Caco-2 (cell line): ENCODE measurements at places on chromosomes 2 and 18. TPM values are rescaled to one million over a fixed set of nuclear protein-coding genes. Genes with fewer than 3 reads are reported as not detected.

The RMND5A gene
- 59.9 and 61.5 TPM in 2 replicates for total RNA-seq

The ALLC gene
- not detected in 2 replicates for total RNA-seq

The RFX8 gene
- not detected in 2 replicates for total RNA-seq

The ITPRIPL1 gene
- total RNA-seq = 1.9 and 3.1 TPM in 2 replicates

GRCh38 chr2:159786938-159787337 lies 11.1 kb downstream of the CD302 start:
- H3K27me3 ChIP-seq = no peaks in the 10 kb centered on the region
- peaks cover 12% of the 10 kb centered on the region for H3K4me1 ChIP-seq
- H3K36me3 ChIP-seq = no peaks in the 10 kb centered on the region
- no peak overlapping the region for H3K4me3 ChIP-seq
- H3K27ac ChIP-seq = no peak overlapping the region
- no peak for DNase-seq

- no peaks in the 10 kb centered on the region for H3K4me1 ChIP-seq
- no peak for DNase-seq
- no peaks in the 10 kb centered on the region for H3K36me3 ChIP-seq
- no peak overlapping the region for H3K4me3 ChIP-seq
- H3K27me3 ChIP-seq = no peaks in the 10 kb centered on the region
Observed at GRCh38 chr2:106816974-106817373, 69.0 kb downstream of the ST6GAL2 start.

- no peaks in the 10 kb centered on the region for H3K36me3 ChIP-seq
Observed at GRCh38 chr2:217092710-217093379, 233.0 kb upstream of the TNP1 start.

DNA sequence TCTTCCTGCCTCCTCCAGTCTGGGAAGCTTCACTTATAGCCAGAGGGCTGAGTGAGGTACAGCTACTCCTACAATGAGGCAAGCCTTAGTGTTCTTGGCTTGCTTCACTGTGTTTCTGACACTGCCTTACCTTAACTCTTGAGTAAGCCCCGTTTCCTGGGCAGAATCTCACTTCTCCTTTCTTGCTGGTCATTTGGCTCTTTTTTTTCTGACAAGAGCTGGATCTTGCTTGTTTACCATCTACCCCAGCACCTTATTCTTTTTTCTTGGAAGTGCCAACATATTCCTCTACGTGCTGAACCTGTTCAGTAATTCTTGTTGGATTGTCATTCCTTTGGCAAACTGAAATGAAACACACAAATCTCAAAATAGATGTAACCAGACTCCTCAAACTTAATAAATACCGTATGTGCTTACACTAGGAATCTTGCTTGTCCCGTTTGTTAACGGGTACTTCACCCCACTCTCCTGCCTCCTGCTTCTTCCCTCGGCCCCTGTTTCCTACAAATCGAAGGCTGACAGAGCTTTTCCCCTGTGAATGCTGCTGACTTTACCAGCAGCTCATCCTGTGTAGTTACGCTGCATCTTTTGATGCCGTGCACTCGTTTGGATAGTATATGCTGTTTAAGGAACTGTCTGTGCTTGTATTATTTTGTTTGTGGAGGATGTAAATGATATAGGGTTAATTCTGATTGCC lies 132.2 kb downstream of the FMNL2 start:
- H3K27me3 ChIP-seq = no peaks in the 10 kb centered on the region; the same call in 1 of the 2 replicates
- H3K4me3 ChIP-seq = no peak overlapping the region
- no peaks in the 10 kb centered on the region for H3K36me3 ChIP-seq
- no peak overlapping the region for H3K27ac ChIP-seq
- H3K4me1 ChIP-seq = peaks cover 48% of the 10 kb centered on the region

DNA sequence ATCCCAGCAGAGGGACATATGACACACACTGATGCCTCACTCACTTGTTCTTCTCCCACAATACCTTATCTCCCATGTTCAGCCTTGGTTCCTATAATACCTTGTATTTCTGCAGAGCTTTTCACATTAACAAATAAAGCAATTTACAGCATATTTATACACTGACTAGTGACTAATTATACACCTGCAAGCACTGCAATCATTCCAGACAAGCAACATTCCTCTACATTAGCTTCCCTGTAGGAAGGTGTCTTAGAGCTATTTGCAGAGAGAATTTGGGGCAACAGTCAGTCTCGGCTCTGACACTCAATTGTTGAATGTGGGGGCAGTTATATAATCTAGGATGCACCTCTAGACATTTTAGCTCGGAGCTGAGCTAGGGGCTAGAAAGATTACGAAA lies 9.5 kb upstream of the INSIG2 start:
- no peaks in the 10 kb centered on the region for H3K36me3 ChIP-seq
- H3K27ac ChIP-seq = no peak overlapping the region
- no peak overlapping the region for H3K4me3 ChIP-seq
- H3K27me3 ChIP-seq = no peaks in the 10 kb centered on the region
- no peaks in the 10 kb centered on the region for H3K4me1 ChIP-seq

GRCh38 chr18:413233-413632 lies 87.3 kb downstream of the COLEC12 start:
- H3K27ac ChIP-seq = no peak overlapping the region
- H3K27me3 ChIP-seq = no peaks in the 10 kb centered on the region
- no peak for DNase-seq
- no peak overlapping the region for H3K4me3 ChIP-seq

DNA sequence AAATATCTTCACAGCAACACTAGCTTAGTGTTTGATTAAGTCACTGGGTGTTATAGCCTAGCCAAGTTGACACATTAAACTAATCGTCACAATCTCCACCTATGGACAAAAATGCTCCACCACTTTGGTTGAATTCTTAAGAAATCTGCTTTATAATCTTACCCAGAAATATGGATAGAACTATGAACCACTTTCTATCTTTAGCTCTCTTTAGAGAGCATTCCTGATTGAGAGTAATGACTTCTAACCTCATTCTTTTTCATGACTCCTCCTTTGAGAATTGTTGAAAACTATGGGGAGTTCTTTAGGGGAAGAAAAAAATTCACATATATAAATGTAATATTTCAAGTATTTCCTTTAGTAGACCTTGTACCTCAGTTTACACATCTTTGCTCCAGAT lies 1282.2 kb upstream of the ZEB2 start:
- no peak overlapping the region for H3K27ac ChIP-seq
- peaks cover 4% of the 10 kb centered on the region; the same call in 1 of the 2 replicates for H3K4me1 ChIP-seq
- no peaks in the 10 kb centered on the region for H3K36me3 ChIP-seq
- no peaks in the 10 kb centered on the region for H3K27me3 ChIP-seq
- H3K4me3 ChIP-seq = no peak overlapping the region

- H3K36me3 ChIP-seq = no peaks in the 10 kb centered on the region
- H3K4me1 ChIP-seq = no peaks in the 10 kb centered on the region
- H3K27ac ChIP-seq = no peak overlapping the region
- no peak overlapping the region for H3K4me3 ChIP-seq
Observed at GRCh38 chr18:34023471-34023870, 201.2 kb downstream of the NOL4 start.

GRCh38 chr2:205654878-205655605 lies 27.3 kb upstream of the NRP2 start:
- no peak overlapping the region for H3K4me3 ChIP-seq
- no peaks in the 10 kb centered on the region for H3K36me3 ChIP-seq
- H3K4me1 ChIP-seq = no peaks in the 10 kb centered on the region
- no peak for DNase-seq
- no peak overlapping the region for H3K27ac ChIP-seq

DNA sequence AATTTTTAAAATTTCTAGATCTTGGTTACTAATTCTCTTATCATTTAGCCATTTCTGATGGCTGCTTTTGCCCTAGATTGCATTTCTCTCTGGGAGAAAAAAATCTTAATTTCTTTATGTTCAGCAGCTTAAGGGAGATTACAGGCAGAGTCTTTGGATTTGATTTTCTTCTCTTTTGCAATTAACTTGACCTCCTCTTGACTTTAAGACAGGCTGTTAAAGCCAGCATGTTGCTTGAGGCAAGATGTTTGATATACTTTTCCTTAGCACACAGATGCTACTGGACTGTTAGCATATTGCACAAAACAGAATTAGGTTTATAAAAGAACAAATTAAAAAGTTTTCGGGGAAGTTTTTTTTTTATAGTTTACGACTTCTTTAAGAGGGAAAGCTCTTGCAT lies 50.0 kb downstream of the XRCC5 start:
- H3K27me3 ChIP-seq = no peaks in the 10 kb centered on the region
- H3K36me3 ChIP-seq = peaks cover 5% of the 10 kb centered on the region
- no peak overlapping the region for H3K4me3 ChIP-seq
- no peak for DNase-seq
- H3K4me1 ChIP-seq = no peaks in the 10 kb centered on the region

DNA sequence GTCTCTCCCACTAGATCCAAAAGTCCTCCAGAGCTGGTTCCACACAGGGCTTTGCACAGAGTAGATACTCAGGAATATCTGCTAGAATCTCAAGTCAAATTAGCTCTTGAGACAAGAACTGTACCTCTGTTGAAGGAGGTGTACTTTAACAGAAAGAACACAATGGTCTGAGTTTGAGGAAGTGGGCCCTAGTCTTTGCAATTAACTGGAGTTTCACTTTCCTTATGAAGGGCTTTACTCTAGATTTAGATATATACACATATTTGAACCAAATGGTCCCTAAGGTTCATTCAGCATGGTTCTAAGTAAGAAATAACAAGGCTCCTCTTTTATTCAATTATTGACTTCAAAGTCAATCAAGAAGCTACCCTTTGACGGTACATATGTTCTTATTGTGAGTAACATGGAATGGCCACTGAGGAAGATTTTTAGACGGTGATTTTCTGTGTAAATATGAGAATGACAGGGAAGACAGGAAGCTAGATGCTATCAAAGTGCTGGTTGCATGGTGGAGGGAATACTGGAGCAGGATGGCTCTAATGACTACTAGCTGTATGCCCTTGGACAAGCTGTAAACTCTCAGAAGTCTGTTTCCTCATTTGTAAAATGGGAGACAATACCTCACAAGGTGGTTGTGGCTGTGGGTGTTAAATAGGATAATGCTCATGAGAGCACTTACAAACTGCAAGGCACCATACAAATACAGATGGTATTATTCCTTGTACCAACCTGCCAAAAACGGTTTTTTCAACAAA lies 73.5 kb upstream of the SERTAD2 start:
- no peak overlapping the region for H3K27ac ChIP-seq
- no peaks in the 10 kb centered on the region for H3K36me3 ChIP-seq
- DNase-seq = no peak
- H3K4me3 ChIP-seq = no peak overlapping the region
